ENCODE measurements at places on chromosomes 5 and 9. TPM values are rescaled to one million over a fixed set of nuclear protein-coding genes. Genes with fewer than 3 reads are reported as not detected.

Gene NIPAL4
- total RNA-seq = not detected

Gene DBN1
- 224 TPM for total RNA-seq

Gene SNX24
- 20.3 TPM for total RNA-seq

Gene SV2C
- not detected for total RNA-seq

Gene STPG3
- total RNA-seq = not detected

Gene F2RL1
- 20.2 TPM for total RNA-seq

Gene FOXD4L4
- not detected for total RNA-seq

Gene RANBP3L
- total RNA-seq = not detected

Gene SPTLC1
- total RNA-seq = 76.2 TPM

Gene PLAC8L1
- not detected for total RNA-seq

Gene PPP2CA
- total RNA-seq = 234 TPM

Gene CLK4
- total RNA-seq = 5.4 TPM

Gene NDUFAF2
- 19.3 TPM for total RNA-seq

Gene FBP2
- not detected for total RNA-seq

Gene PRLR
- total RNA-seq = 0.84 TPM

Gene ABLIM3
- 64.7 TPM for total RNA-seq

Gene SPATA31A3
- not detected for total RNA-seq

Gene PRUNE2
- total RNA-seq = 3.6 TPM
